Pulmonary artery endothelial cell (primary cell): ENCODE measurements at places on chromosomes 6 and 20.

DNA sequence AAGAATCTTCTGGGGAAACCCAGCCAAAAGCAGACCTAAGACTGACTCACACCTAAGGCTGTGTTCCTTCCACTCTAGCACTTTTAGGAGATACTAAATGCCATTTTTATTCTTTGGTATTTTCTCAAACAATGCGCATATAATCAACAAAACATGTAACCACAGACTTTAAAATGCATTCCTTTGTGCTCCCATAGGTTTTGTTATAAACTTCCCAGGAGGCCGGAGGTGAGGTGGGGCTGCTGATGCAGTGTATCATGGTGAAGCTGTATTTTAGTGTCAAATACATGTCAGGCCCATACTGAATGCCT lies 155.2 kb downstream of the BTBD3 start:
- DNase-seq: no peak

DNA sequence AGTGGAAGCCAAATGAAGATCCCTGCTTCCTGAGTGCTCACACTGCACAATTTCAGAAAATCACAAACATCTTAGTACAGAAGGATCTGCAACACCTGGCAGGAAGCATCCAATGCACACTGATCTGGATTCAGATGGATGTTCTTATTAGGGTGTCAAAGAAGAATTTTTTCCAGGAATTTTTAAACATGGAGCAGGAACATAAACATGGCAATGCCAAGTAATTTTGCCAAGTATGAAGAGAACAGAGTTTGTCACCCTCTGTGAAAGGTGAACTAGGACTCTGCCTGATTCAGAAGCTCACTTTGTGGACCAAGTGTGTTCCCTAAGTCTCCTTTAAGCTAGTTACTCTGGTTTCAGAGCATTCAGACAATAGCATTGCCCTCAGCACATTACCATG lies 208.5 kb downstream of the EPHA7 start:
- DNase-seq: no peak

- DNase-seq: no peak
These were observed 8.1 kb upstream of the ID1 start for GRCh38 chr20:31596831-31597480.

- no peak for DNase-seq
These were observed 775.6 kb downstream of the PHF3 start for GRCh38 chr6:64411226-64411625.

- DNase-seq: no peak
These were observed 268.3 kb downstream of the CD109 start for GRCh38 chr6:73964241-73964854.

DNA sequence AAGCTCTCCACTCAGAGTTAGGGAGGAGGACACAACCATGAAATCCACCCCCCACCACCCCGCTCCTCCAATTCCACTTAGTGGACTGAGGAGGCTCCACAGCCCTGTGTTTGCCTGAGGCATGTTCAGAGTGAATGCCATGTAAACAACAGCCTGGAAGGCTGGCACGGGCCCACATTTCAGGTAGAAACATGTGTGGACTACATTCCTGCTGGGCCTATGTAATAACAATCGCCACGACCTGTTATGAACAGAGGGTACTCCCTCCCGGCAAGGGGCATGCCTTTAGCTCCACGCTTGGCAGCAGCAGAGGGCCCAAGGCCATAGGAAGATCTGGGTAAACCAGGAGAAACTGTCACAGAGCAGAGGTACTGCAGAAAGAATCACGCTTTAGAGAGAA lies 65.5 kb downstream of the ISM1 start:
- DNase-seq: no peak

GRCh38 chr6:114315831-114316595 lies 26.8 kb downstream of the HS3ST5 start:
- DNase-seq: no peak

- DNase-seq: no peak
These were observed 64.6 kb upstream of the SCP2D1 start for GRCh38 chr20:18748987-18749386.

DNA sequence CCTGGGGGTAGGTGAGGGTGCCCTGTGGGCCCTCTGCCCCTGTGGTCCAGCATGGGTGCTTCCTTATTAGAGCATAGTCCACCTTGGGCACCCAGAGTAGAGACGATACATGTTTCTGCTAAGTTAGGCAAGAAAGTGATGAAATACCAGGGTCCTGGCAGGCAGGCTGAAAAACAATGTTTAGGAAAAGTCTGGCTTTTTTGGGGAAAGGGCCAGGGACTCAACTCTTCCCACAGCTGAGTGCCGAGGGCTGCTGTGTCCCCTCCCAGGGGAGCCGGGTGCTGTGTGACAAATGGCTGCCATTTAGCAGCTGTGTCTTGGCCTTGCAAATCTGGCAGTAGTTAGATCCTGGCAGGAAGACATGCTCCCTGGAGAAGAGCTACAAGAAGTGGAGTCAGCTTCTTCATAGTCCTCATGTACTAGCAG lies 61.5 kb downstream of the RREB1 start:
- DNase-seq: no peak

- DNase-seq: no peak
These were observed 73.8 kb upstream of the SCP2D1 start for GRCh38 chr20:18739751-18740166.

- DNase-seq: no peak
These were observed 355.4 kb downstream of the MAFB start for GRCh38 chr20:40333591-40333990.

GRCh38 chr20:57940376-57940775 lies 230.6 kb upstream of the PMEPA1 start:
- DNase-seq: no peak

DNA sequence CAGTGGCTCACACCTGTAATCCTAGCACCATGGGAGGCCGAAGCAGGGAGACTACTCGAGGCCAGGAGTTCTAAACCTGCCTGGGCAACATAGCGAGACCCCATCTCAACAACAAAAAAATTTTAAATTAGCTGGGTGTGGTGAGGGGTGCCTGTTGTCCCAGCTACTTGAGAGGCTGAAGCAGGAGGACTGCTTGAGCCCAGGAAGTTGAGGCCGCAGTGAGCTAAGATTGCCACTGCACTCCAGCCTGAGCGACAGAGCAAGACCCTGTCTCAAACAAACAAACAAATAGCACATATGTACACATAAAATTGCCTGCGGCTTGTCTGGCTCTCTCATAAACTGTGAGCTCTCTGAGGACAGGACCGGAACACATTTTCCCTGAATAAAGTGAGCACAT lies 106.3 kb downstream of the BANF2 start:
- DNase-seq: no peak

DNA sequence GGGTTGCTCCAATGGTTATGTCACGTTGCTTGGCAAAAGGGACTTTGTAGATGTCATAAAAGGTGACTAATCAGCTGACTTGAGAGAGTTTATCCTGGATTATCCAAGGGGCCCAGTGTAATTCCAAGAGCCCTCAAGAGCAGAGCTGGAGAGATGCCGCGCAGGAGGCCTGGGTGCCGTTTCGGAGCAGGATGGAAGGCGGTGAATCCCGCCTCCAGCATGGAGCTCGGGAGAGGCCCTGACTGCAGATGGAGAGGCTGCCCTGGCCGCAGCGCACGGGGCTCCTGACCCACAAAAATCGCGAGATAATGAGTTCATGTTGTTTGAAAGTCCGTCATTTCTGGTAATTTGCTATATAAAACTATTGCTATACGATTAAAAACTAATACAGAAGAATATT lies 219.8 kb downstream of the ZDHHC14 start:
- no peak for DNase-seq

- peak; percentile 8 for DNase-seq
These were observed 28.9 kb downstream of the VEGFA start for GRCh38 chr6:43798688-43799444.

DNA sequence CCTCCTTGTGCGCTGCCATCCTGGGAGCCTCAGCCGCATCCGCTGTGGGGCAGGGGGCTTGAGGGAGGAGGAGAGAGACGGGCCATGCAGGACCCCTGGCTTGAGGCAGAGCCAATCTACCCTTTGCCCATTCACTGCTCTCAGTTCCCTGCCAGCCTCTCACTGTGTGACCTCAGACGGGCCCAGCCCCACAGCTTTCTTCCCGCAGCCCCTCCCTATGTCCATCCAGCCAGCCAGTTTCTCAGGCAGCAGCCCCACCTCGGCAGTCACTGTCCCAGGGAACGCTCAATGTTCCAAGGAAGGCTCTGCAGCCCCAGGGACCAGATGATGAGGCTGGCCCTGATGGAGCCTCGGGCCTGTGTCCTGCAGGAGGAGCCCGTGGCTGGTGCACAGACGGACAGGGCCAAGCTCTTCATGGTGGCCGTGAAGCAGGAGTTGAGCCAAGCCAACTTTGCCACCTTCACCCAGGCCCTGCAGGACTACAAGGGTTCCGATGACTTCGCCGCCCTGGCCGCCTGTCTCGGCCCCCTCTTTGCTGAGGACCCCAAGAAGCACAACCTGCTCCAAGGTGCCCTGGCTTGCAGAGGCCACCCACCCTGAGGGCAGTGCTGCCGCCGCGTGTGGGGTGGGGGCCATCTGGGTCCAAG lies 3.9 kb upstream of the TNFRSF6B start:
- no peak for DNase-seq

DNA sequence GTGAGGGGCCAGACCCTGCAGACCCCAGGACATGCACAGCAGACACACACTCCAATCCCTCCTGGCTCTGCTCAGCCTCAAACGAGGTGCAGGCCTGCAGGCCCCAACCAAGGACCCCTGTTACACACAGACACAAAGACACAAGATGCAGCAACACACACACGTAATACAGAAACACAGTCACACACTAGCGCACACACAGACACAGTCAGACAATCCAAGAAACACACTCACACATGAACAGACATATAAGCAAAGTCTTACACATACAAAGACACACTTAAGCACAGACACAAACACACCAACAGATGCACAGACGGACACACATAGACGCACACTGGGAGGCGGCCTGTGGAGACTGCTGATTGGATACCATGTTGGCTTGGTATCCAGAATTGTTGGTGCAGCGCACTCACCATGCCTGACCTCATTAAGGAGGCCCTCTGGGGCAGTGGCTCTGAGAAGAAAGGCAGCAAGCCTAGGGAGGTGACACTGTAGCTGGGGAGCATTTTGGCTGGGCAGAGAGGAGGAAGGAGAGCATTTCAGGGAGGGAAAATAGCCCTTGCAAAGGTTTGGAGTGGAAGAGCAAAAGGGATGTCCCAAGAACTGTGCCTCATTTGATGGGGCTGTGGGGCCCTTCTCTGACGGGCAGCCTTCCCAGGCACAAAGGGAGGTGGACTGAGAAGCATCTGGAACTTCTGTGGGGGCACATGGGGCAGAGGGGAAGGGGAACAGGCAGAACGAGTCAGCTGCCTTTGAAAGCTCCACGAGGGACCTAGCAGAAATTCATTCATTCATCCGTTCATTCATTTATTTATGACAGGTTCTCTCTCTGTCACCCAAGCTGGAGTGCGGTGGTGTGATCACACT lies 1.4 kb upstream of the HSPA12B start:
- no peak for DNase-seq

DNA sequence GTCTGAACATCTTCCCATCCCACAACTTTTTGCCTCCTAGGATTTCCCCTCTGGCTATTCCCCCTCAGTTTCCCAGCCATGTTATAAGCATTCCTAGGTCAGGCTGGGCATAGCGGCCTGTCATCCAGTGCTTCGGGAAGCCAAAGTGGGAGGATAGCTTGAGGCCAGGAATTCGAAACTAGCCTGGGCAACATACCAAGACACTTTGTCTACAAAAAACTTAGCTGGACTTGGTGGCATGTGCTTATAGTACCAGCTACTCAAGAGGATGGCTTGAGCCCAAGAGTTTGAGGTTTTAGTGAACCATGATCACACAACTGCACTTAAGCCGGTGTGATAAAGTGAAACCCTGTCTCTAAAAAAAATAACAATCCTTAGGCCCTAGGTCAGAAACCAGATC lies 447.4 kb downstream of the KIF16B start:
- DNase-seq: no peak

- DNase-seq: no peak
These were observed 14.5 kb upstream of the WFDC12 start for GRCh38 chr20:45138561-45139300.

DNA sequence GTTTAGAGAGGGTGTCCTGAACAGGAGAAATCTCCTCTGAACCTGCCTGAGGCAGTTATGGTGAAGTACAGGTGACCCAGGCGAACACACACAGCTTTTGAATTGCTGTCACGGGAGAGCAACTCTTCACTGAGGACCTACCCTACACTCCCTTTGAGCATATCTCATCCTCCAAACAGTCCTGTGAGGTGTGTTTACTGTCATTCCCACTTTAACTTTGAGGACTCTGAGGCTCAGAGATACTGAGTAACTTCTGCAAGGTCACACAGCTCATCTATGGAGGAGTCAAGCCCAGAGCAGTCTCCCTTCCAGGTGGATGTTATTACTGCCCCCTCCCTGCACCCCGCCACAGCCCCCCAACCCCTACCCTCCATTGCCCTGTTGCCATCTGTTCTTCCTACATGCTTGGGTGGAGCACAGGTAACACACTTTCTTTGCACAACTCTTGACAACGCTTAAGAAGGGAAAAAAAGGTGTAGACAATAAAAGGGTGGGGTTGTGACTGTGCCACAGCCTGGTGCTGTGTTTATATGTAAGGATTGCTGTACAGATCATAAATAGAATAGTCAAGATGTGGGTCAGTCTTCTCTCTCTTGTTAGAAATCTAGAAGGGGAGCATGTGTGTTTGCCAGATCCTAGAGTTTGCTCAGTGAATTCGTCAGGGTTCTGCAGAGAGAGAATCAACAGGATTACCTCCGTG lies 4.3 kb upstream of the TRAF3IP2 start:
- DNase-seq: no peak

DNA sequence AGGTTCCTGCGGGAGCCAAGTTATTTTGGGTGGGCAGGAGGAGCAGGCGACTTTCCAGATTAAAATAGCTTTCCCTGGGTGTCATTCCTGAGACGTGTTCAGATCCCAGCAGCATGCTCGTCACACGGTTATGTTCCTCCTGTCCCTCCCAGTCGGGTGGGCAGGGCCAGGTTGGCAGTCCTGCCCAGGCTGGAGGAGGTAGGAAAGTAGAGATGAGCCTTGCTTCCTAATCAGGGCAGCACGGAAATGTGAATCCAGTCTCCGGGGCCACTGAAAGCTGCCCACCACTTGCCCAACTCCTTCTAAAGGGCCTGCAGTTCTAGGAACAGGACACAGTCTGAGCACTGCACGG lies 137.0 kb downstream of the MRPL14 start:
- no peak for DNase-seq

DNA sequence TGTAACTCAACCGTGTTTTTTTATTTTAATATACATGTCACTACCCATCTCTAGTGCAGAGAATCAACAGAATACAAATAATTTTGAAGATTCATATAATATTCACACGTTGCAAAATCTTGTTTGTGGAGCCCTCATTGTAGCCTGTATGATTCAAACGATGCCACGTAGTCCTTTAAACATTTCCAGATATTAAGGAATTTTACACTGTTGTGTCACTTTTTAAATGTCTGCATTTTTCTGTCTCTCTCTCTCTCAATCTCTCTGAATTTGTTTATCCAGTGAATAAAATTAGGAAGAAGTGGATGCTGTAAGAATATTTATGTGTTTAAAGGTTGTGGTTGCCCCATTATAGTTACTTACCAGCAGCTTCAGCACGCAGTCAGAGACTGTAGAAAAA lies 262.0 kb downstream of the PAX1 start:
- DNase-seq: no peak

DNA sequence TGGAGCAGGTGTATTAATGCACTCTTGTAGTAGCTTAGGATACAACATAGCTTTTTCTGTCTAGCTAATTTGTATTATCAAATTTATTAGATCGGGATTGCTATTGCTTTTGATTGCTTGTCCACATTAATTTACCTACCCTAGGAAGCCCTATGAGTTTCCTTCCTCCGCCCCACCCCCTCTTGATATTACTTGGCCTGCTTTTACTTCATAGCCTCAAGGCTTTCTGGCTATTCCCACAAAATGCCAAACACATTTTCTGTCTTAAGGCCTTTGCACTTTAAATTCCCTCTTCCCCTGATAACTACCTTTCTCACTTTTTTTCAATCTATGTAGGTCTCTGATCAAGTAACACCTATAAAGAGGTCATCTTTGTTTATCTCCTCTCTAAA lies 99.1 kb upstream of the PRSS16 start:
- no peak for DNase-seq
